Suprapubic skin (tissue), 4 donors: ENCODE measurements at places on chromosomes 13 and 19.
A peak's percentile ranks its signal among the peaks of the same experiment; 100 is the strongest.

DNA sequence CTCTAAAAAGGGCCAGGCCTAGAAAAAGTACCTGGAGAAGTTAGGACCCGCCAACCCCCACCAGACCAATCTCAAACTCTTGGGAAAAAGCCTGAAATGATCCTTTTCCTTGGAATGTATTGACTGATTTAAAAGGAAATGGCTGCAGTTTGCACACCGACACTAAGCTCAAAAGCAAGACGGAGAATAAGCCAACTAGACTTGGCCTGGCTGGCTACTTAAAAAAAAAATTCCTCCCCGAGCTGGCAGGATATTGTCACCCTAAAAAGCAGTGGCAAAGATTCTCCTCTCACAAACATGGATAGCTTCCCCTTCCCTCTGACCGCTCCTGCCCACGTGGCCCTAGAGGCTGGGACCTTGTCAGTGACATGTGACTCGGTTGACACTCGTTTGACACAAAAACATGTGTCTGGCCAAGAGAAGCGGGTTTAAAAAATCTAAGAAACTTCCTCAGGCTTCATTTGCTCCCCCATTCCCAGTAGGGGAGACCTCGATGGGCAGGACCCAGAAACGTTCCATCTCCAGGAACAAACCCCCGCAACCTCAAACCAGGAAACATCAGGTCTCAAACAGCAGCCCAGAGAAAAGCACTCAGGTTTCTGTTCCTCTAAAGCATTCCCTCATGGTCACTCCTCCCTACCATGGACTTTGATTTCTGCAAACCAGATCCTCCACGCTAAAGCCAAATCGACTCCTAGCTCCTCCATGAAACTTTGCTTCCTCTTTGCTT lies 1.3 kb downstream of the RFX1 start:
- DNase-seq, result no peak

DNA sequence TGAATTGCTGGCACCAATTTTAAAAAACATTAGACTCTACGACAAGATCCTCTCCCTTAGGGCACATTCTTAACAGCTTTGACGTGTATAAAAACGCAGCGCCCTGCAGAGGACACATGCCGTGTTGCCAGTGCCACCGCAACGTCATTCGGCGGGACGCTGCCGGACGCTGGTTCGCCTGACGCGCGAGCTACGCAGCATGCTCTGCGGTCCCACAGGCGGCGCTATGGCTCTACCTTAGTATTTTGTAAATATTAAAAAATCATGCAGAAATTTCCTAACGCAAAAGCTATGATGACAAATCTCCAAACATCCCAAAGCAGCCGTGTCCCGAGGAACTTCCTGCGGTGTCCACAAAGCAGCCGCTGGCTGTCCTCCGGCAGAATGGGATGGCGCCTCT lies 4.2 kb upstream of the ADPRHL1 start:
- no peak for DNase-seq

DNA sequence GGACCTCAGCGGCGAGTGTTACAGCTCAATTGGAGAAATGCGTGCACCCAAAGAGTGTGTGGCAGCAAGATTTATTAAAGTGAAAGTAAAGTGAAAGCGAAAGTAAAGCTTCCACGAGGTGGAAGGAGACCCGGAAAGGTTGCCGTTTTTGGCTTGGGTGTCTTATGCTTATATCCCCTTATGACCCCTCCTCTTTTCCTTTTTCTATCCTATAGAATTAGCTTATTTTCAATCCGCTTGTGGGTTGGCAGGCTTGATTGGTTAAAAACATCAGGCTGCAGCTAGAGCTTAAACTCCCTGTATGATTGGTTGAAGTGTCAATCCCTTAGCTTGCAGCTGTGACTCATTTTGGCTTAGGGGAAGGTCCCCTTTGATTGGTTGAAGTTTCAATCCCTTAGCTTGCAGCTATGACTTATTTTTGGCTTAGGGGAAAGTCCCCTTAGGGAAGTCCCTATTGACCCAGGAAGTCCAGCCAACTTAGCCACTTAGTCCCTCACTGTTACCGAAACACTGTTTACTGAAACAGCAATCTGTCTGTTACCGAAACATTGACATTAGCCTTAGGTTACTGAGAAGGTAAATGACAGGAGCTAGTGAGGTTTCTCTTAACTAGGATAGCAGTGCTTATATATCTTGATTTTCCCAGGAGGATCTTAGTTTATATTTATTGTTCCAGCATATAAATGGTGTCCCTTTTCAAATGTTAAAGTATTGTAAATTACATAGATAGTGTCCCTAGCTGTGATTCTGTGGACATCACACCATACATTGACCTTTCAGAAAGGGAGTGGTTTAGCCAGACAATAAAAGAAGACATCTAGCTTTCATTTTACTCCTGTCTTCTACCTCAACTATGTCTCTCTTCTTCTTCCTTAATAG lies 575.8 kb downstream of the DACH1 start:
- DNase-seq, result no peak

DNA sequence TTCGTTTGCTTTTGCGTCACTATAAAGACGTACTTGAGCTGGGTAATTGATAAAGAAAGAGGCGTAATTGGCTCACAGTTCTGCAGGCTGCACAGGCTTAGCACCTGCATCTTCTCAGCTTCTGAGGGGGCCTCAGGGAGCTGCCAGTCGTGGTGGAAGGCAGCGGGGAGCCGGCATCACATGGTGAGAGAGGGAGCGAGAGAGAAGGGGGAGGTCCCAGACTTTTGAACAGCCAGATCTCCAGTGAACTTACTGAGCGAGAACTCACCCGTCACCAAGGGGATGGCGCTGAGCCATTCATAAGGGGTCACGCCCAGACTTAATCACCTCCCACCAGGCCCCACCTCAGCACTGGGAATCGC lies 58.7 kb upstream of the F7 start:
- DNase-seq, result no peak

- no peak for DNase-seq
Observed at GRCh38 chr19:2362970-2363300, 2.9 kb downstream of the TMPRSS9 start.

GRCh38 chr19:18629166-18630088 lies 7.4 kb upstream of the KLHL26 start:
- DNase-seq, result no peak

DNA sequence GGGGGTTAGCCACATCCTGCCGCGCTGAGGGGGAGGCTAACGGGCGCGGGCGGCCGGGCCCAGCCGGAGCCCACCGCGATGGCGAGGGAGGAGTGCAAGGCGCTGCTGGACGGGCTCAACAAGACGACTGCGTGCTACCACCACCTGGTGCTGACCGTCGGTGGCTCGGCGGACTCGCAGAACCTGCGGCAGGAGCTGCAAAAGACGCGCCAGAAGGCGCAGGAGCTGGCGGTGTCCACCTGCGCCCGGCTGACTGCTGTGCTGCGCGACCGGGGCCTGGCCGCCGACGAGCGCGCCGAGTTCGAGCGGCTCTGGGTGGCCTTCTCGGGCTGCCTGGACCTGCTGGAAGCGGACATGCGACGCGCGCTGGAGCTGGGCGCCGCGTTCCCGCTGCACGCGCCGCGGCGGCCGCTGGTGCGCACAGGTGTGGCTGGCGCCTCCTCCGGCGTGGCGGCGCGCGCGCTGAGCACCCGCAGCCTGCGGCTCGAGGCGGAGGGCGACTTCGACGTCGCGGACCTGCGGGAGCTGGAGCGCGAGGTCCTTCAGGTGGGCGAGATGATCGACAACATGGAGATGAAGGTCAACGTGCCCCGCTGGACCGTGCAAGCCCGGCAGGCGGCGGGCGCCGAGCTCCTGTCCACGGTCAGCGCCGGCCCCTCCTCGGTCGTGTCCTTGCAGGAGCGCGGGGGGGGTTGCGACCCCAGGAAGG lies 692 bp downstream of the RGS9BP start:
- DNase-seq, result peak; percentile 65

GRCh38 chr13:103140001-103140671 lies 73.9 kb upstream of the SLC10A2 start:
- no peak for DNase-seq

DNA sequence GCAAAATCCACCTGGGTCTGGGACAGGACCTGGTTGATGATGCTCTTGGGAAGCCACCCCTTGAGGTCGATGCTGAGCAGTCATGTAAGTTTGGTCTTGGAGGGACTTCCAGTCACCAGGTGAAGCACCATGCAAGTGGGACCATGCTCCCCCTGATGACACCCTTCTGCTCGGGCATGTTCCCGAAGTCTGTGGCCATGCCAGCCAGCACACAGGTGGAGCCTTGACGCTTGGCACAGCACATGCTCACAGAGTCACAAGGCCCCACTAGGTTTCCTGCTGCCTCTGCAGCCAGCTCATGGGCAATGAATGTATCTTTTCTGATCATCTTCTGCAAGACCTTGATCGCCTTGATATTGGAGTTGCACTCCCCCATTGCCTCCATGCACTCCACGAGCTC lies 1920.2 kb downstream of the PCDH9 start:
- DNase-seq, result no peak

- no peak for DNase-seq
Observed at GRCh38 chr13:61692691-61693090, 277.0 kb upstream of the PCDH20 start.

DNA sequence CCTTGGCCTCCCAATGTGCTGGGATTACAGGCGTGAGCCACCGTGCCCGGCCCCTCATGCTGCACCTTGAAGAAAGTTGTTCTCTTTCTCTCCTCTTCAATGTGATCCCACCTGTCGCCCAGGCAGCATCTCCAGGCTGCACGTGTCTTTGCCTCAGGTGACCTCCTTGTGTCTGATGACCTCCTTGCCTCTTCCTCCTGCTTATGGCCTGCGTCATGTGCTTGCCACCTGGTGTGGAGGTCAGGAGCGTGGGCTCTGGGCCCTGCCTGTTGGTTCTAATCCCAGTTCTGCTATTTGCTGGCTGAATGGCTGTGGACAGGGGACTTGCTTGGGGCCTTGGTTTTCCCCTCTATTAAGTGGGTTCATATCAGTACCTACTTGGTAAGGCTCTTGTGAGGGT lies 6.3 kb downstream of the BICRA start:
- DNase-seq, result no peak

- DNase-seq, result no peak
Observed at GRCh38 chr19:42303101-42303464, 659 bp upstream of the PAFAH1B3 start.

- DNase-seq, result no peak
Observed at GRCh38 chr19:16571283-16571682, 932 bp downstream of the SLC35E1 start.

GRCh38 chr13:24459234-24459633 lies 53.3 kb downstream of the PARP4 start:
- no peak for DNase-seq

GRCh38 chr19:11577451-11578257 lies at the start of gene ACP5:
Gene ACP5 (minus strand): TSS chr19:11577645. CDS start chr19:11577317, 328 bp downstream.
- no peak for DNase-seq

- no peak for DNase-seq
Observed at GRCh38 chr13:79999601-80000000, 341.3 kb downstream of the SPRY2 start.

GRCh38 chr13:36907821-36908220 lies 12.2 kb downstream of the SMAD9 start:
- no peak for DNase-seq
